Placental pericyte (primary cell): ENCODE measurements at places on chromosomes 6 and 20. TPM values are rescaled to one million over a fixed set of nuclear protein-coding genes. Genes with fewer than 3 reads are reported as not detected.

Gene EDEM2
- total RNA-seq: 29.3 and 62.4 TPM in 2 replicates

Gene LY86
- not detected in 2 replicates for total RNA-seq

Gene HUS1B
- total RNA-seq: 0.88 and 2.0 TPM in 2 replicates

Gene SNAI1
- 1.1 and 2.1 TPM in 2 replicates for total RNA-seq

Gene GSTA2
- total RNA-seq: not detected in 2 replicates

Gene RBM39
- total RNA-seq: 213 and 253 TPM in 2 replicates

Gene ZBTB12
- total RNA-seq: 1.4 and 2.8 TPM in 2 replicates

Gene CLPSL2
- total RNA-seq: not detected in 2 replicates

Gene TDP2
- 17.7 and 18.8 TPM in 2 replicates for total RNA-seq

Gene FHL5
- not detected in 2 replicates for total RNA-seq

Gene ECT2L
- not detected in 2 replicates for total RNA-seq

Gene ID1
- 31.3 and 47.0 TPM in 2 replicates for total RNA-seq

Gene FAM229B
- 4.4 and 8.4 TPM in 2 replicates for total RNA-seq

Gene COX7A2
- total RNA-seq: 97.6 and 146 TPM in 2 replicates

Gene FBXL4
- total RNA-seq: 12.9 and 16.5 TPM in 2 replicates

Gene FAM184A
- total RNA-seq: under 0.01 and 0.14 TPM in 2 replicates

Gene PCMT1
- total RNA-seq: 108 and 145 TPM in 2 replicates

Gene PAQR8
- total RNA-seq: 2.4 and 5.3 TPM in 2 replicates

Gene CMTR1
- total RNA-seq: 38.2 and 39.0 TPM in 2 replicates
